Kidney glomerular epithelial cell (primary cell): ENCODE measurements at places on chromosomes 7 and 10.

GRCh38 chr10:95559471-95559870 lies 1.7 kb downstream of the SORBS1 start:
- no peak for DNase-seq

GRCh38 chr7:112990624-112991023 lies 96.0 kb downstream of the GPR85 start:
- peak; percentile 10 for DNase-seq

DNA sequence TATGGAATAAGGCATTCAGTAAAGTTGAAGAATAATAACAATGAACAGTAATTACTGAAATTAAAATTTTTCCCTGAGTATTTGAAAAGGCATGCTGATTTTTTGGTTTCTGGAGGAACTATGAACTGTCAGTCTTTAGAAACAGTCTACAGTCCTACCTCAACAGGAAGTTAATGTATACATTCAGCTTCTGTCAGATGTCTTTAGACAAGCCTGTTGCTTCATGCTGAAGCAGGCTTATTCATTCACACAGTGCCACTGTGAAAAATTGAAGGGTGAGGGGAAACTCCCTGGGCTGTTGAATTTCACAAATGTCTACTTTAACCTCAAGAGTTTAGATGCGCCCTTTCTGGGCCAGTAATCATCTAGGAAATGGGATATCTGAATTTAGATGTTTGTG lies 3.5 kb downstream of the NRF1 start:
- DNase-seq = no peak

DNA sequence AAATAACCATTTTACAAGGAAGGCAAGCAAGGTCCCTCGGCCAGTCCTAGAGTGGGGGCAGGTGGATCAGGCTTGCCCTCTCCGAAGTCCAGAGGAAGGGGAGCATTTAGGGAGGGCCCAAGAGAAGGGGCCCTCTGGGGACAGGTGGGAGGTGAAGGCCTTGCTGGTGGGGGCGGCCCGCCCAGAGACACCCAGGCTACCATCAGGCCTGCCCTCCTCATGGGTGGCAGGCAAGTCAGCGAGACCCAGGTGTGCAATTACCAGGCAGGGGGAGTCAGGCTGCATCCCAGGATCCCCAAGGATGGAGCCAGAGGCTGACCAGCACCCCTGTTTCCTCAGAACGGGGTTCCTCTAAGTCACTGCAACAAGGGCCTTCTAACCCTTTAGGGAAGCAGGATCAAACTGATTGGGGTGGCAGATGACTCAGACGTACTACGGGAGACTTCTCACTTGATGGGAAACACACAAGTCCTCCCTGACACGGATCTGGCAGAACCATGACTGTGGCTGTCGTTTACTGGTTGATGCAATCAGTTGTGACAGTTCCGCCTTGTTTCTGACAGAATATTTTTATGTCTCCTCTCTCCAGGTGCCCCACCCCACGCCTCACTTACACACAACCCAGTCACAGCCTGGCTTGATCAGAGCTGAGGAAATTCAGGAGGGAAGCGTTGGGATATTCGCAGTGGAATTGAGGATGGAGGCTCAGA lies 8.2 kb downstream of the LOXL4 start:
- no peak for DNase-seq

DNA sequence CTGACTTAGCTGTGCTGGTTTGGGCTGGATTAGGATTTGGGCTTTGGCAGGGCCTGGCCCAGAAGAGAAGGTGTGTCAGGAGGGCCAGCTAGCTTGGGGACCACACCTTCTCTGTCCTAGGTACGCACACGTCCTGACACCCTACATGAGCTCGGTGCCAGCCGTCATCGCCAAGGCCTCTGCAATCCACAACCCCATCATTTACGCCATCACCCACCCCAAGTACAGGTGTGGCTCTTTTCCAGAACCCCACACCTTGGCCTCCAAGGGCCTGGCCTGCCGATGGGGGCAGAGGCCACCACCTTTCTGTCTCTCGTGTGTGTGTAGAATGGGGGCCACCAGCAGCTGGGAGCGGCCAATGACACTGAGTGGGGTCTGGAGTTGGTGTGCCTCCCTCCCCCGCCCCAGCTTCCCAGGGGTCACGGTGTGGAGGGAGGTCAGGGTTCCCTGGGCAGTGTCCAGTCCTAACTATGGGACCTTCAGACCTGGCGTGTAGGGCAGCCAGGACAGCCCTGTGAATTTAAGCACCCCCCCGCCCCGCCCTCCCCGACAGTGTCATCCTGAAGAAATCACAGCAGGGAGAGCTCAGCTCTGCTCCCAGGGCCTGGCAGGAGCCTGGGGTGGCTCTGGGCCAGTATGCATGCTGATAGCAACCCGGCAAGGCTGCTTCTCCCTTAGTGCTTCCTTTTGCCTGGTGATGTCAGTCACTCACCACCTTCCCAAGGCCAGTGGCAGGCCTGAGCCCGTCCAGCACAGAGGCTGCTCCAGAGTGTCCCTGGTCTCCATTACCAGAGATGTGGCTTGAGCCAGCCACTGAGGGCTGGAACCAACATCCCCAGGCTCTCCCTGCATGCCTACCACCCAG lies 6.9 kb upstream of the LDB3 start:
- no peak for DNase-seq

GRCh38 chr7:144908943-144909556 lies 73.2 kb upstream of the TPK1 start:
- no peak for DNase-seq

GRCh38 chr7:33971106-33971505 lies 65.8 kb downstream of the BMPER start:
- no peak for DNase-seq

- no peak for DNase-seq
Measured at GRCh38 chr10:84224411-84225028, 824 bp downstream of the LRIT2 start.

- DNase-seq = no peak
Measured at GRCh38 chr7:68432585-68432984, 1165.7 kb upstream of the AUTS2 start.

GRCh38 chr10:1571587-1572237 lies 165.6 kb downstream of the ADARB2 start:
- DNase-seq = no peak

DNA sequence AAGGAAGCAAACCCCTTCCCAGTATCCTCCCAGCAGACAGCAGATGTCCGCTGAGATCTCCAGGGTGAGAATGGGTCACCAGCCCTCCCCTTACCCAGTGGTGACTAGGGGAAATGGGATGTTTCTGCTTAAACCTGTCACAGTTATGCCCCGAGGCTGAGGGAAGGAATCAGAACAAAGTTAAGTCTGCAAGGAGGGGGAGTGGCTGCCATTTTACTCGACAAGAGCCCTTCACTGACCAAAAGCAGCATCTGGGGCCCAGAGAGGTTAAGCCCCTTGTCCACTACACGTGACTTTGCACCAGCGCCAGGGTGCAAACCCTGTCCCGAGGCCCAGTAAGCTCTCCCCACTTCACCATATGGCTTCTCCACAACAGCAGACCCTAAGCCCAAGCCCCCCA lies 4.6 kb upstream of the NANOS1 start:
- no peak for DNase-seq

DNA sequence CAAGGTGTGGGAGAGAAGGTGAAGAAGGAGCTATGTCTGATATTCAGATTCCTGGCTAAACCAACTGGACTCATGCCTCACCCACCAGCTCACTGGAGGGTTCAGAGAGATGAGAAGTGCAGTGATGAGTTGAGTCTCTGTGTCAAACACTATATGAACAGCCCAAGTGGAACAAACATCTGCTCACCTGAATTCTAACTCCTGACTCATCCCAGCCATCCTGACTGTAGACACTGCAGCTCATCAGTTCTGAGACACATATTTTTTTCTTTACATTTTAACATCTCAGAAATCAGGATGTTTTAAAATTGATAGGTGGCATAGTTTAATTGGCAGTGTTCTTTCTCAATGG lies 27.3 kb downstream of the GSDME start:
- DNase-seq = no peak

DNA sequence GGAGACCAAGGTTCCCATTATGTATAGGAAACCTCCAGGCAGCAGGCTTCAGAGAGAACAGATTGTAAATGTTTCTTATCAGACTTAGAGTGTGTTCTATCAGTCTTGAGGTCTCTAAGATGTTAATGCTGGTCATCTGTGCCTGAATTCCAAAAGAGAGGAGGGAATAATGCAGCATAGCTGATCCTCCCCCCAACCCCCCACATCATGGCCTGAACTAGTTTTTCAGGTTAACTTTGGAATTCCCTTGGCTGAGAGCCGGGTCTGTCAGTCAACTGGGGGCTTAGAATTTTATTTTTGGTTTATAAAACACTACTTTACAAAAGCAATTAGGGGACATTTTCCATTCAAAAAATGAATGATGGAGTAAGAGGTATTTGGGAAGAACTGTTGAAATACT lies 184.3 kb downstream of the NEBL start:
- DNase-seq = no peak

DNA sequence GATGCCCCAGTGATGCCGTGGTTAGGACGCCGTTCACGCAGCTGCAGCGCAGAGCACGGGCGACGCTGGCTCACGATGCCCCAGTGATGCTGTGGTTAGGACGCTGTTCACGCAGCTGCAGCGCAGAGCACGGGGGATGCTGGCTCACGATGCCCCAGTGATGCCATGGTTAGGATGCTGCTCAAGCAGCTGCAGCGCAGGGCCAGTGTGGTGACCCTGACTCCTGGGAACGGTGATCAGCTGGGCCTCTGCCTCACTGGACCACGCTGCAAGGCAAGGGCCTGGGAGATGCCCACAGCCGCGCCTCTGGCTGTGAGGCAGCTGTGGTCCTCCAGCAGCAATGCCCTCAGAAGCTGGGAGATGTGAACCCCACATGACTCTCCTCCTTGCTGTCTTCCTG lies 280.6 kb downstream of the DNAJB6 start:
- DNase-seq = no peak

- no peak for DNase-seq
Measured at GRCh38 chr10:113177936-113178335, 227.9 kb downstream of the TCF7L2 start.

DNA sequence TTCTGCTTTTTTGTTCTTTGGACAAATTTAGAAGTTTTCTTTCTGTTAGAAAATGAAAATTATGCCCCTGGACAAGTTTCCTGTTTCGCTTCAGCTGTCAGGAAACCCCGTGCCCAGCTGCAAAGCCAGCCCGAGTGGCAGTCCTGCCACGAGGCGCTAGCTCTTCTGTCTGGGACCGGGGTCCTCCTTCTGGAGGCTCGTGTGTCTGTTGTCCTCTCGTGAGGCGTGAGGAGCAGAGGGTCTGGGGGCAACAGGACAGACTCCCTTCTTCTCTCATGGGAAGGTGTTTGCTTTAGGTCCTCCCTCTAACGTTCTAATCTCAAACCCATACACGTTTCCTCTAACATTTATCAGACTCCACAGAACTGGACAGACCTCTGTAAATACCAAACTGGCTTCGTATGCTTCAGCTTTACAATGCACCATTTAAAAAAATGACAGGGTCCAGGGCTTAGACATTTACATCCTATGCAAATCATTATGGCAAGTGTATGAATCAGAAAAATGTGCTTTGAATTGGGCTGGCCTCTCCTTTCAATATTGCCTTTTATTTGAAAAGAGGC lies 184.5 kb upstream of the SHH start:
- no peak for DNase-seq

GRCh38 chr7:42924223-42924838 lies 7.6 kb downstream of the PSMA2 start:
- DNase-seq = no peak

DNA sequence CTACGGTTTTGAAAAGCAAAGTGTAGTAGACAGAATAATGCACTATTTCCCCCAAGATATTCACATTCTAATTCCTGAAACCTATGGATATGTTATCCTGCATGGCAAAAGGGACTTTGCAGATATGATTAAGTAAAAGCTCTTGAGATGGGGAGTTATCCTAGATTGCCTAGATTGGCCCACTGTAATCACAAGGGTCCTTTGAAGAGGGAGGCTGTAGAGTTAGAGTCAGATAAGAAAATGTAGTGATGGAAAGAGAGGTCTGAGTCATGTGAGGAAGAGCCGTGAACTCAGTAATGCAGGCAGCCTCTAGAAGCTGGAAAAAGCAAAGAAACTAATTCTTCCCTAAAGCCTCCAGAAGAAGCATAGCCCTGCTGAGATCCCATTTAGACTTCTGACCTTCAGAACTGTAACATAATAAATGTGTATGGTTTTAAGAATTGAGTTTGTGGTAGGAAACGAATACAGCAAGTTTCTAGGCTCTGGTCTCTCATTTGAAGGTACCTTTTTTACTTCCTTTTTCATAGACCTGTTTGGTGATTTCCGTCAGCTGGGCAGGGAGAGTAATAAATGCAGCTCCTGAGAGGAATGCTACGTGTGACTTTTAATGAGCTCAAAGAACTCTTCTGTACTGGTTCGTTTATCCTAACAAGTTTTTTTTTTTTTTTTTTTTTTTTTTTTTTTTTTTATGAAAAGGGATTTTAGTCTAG lies 41.9 kb upstream of the NXPH1 start:
- DNase-seq = no peak

DNA sequence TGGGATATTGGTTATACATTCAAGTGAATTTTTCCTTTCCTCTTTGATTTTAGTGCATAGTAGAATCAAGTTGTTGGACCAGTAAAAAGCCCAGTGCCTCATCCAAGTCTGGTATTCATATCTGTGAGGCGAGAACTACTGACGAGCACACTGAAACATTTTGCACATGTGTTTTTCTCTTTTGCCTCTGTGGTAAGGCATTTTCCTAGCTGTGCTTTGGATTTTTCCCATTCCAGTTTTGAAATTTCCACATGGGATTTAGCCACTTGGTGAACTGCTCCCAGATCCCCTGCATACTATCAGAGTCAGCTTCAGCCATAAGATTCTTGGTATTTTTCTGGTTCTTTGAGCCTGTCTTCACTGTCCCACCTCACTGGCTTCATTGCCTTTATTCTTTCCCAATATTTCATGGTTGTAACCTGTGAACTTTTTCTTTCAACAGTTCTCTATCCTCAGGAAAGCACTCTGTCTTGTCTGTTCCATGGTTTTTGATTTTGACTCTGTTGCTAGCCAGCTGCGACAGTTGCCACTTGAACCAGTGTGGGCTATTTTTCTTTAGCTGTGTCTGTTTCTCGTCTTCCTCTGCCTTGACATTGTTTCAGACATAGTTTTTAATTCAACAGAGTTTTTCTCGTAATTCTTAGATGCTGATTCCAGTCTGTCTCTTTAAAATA lies 239.0 kb downstream of the REEP3 start:
- DNase-seq = no peak

GRCh38 chr7:137407078-137407477 lies 63.5 kb upstream of the PTN start:
- no peak for DNase-seq

- no peak for DNase-seq
Measured at GRCh38 chr7:9250876-9251275, 817.5 kb downstream of the NXPH1 start.
